Left renal cortex interstitium (tissue), 4 donors: ENCODE measurements at places on chromosomes 2 and 18.

DNA sequence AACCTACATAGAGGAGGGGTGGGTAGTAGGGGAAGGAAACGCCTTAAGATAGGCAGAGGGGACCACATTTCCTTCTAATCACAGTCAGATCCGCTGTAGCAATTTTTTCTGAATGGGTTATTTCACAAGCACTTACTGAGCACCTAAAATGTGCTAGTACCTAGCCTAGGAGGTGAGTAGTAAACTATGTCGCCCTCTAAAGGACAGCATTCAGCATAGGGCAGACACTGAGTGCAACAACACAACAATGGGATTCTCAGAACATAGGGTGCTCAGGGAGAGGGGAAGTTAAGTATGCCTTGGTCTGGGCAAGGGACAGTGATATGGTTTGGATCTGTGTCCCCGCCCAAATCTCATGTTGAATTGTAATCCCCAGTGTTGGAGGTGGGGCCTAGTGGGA, 166.1 kb upstream of the RAB6C start:
- DNase-seq, result no peak

GRCh38 chr2:138744713-138745112, 35.5 kb downstream of the NXPH2 start:
- no peak for DNase-seq

- DNase-seq, result no peak
These were observed 352.6 kb upstream of the MYT1L start for GRCh38 chr2:2683606-2684224.

- no peak for DNase-seq
These were observed 2.9 kb upstream of the DPYSL5 start for GRCh38 chr2:26845021-26845420.

GRCh38 chr2:138293045-138293444, 208.5 kb upstream of the SPOPL start:
- DNase-seq, result no peak

- DNase-seq, result no peak
These were observed 2.5 kb upstream of the ASIC4 start for GRCh38 chr2:219511547-219512325.

DNA sequence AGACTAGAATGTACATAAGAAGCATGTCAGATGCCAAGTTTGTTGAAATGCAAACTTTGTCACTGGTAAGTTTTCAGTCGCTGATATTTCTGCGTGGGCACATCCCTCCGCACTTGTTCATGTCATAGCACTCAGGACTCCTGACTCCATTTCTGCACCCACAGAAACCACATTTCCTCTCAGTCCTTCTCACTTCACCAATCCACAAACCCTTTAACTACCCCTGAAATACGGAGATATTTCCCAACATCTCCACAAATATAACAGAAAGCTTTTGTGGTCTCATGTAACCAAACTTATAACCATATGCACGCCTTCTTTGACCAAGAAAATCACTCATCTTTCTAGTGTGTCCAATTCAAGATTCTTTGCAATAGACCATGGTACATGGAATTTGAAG, 276.9 kb upstream of the ERBB4 start:
- no peak for DNase-seq

DNA sequence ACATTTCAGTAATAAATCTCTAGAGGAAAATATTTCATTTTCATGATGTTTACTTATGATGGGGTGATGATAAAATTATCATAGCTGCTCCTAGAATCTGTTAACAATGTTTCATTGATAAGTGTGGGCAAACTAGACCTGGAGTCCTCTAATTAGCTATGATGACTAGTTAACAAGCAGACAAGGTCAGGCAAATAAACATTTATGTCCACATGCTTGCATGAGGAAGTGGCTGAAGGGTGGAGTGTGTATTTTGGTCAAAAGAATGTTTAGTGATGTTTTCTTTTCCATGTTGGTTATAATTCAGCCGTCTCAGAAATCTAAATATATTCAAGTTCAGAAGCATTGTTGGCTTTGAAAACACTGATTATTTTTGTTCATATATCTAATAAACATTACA, 99.9 kb upstream of the FN1 start:
- DNase-seq, result no peak

DNA sequence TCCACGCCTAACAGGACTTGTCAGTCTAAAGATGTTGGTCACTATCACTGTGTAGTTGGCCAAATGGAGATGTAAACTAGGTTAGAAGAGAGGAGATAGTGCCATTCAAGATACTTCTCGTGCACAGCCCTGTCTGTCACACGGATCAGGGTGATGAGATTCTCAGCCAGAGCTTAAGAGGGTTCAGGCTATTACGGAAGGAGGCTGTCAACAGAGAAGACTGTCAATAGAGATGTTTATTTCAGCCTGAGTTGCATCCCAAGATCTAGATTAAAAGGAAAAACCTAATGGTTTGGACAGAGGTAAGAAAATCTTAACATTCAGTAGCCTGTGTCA, 83.4 kb downstream of the AAK1 start:
- DNase-seq, result no peak

DNA sequence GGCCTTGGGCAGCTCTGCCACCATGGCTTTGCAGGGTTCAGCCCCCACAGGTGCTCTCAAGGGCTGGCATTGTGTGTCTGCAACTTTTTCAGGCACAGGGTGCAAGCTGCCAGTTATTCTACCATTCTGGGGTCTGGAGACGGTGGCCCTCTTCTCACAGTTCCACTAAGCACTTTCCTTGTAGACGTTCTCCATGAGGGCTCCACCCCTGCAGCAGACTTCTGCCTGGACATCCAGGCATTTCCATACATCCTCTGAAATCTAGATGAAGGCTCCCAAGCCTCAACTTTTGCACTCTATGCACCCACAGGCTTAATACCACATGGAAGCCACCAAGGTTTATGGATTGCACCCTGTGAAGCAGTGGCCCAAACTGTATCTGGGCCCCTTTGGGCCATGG, 91.0 kb upstream of the RND3 start:
- DNase-seq, result no peak
